ENCODE measurements at places on chromosomes 4 and X.

DNA sequence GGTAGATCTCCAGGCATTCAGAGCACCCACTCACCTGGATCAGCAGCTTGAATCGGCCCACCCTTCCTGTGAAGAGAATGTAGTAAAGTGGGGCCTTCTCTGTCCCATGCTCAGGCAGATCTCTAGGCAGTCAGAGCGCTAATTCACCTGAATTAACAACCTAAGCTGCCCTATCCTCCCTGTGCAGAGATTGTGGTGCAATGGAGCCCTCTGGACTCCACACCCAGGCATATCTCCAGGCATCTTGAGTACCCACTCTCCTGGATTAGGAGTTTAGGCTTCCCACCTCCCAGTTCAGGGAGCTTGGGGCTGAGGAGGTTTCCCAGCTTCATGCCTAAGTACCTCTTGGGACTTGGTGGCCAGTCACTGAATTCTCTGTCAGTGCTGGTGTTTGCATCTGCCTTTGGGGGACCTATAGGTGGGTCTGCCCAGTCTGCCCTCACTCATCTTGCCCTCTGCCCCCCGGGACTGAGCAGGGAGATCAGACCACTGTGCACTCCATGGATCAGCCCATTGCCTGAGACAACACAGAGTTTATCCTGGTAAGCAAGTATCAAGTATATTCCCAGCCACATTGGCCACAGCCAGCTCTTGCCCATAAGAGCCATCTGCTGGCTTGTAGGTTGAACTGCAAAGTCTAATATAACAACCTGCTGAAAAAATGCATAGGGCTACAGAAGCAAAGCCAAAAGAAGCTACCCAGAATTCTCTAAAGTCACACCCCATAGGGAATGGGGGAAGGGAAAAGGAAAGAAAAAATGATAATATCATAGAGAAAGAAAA, 372.9 kb downstream of the KLHL13 start:
- DNase-seq: no peak

- DNase-seq: no peak
These were observed 127.1 kb upstream of the ANXA3 start for GRCh38 chr4:78424461-78424860.

DNA sequence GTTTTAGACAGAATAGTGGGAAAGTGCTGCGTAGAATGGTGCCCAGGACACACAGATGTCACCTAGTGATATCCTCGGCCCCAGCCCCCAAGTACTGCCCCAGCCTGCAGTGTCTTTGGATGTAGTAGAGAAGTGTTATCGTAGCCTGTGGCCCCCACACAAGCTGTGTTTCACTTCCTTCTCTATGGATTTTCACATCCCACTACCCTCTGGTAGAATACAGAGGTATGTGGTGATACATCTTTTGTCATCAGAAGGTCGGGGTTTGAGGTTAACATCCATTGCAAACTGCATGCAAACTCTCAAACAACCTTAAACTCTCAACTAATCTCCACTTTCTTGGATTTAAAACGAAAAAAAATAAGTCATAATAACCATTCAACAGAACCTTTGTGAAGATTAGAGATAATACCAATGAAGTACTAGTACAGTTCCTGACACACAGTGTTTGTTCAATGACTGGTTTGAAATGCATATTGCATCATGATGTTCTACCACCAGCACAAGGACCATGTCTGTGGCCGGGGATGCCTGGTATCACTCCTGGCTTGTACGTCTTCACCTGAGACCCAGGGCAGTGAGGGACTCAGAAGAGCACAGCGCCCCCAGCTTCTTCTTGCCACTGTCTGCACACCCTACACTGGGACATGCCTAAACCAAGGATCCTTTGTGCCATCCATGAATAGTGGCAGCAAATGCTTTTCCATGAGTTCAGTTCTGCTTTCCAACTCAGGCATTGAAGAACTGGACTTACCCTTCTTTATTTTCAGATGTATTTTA, 267.3 kb downstream of the DCTD start:
- DNase-seq: no peak

DNA sequence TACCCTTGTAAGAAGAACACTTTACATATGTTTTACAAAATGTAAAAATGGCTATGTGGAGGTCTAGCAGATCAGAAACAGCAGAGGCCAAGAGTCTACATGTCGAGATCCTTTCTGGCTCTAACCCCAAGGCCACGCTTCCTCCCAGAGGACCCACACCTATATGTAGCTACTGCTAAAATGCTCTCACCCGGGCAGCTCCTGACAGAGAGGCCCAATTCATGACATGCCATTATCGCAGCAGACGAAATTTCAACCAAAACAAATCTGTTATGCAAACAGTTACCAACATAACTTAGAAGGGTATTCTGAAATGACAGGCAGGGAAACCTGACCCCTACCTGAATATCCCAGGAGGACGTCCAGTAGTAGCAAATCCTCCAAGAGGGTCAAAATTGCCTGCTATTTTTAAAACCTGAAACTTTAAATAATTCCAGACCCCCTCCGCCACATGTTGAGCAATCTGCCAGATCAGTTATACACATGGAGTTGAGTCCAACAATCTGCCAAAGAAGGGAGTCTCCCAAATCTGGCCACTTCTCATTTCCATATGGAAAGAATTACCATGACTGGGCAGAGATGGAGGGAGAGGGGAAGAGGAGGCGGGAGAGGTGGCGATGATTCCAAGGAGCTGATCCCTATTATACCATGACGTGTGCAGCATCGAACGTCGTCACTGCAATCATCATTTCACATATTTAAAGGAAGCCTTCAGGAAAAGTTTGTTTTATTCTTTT, 192.9 kb upstream of the TBL1X start:
- no peak for DNase-seq

GRCh38 chr4:67928546-67928945, 34.7 kb downstream of the TMPRSS11A start:
- DNase-seq: no peak

DNA sequence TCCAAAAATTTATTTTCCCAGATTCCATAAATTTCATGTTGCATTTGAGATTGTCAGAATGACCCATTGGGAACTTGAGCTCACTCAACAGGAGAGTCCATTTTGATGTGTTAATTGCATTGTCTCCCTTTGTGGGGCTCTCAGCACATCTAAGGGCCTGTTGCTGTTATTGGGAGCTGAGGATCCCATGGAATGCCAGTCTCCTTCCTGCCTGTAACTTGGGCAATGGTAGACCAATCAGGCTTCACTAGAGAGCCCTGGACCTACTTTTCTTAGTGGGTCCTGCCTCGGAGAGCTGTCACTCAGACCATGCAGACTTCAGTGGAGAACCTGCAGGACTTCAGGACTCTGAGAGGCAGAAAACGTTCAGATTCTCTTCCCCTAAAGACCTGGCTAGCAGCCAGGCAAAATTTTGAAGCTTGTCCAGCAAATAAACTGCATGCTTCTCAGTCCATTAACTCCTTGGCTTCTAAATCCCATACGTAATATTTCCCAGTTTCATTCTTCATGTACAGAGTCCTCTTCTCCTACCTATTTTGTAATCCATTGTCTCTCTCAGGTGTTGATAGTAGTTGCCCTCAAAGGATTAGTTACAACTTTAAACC, 25.1 kb downstream of the OCRL start:
- no peak for DNase-seq

GRCh38 chr4:150990250-150990649, 24.8 kb downstream of the LRBA start:
- no peak for DNase-seq
